GM12878 (cell line): ENCODE measurements at places on chromosomes 16 and 17. TPM values are rescaled to one million over a fixed set of nuclear protein-coding genes. Genes with fewer than 3 reads are reported as not detected.

DNA sequence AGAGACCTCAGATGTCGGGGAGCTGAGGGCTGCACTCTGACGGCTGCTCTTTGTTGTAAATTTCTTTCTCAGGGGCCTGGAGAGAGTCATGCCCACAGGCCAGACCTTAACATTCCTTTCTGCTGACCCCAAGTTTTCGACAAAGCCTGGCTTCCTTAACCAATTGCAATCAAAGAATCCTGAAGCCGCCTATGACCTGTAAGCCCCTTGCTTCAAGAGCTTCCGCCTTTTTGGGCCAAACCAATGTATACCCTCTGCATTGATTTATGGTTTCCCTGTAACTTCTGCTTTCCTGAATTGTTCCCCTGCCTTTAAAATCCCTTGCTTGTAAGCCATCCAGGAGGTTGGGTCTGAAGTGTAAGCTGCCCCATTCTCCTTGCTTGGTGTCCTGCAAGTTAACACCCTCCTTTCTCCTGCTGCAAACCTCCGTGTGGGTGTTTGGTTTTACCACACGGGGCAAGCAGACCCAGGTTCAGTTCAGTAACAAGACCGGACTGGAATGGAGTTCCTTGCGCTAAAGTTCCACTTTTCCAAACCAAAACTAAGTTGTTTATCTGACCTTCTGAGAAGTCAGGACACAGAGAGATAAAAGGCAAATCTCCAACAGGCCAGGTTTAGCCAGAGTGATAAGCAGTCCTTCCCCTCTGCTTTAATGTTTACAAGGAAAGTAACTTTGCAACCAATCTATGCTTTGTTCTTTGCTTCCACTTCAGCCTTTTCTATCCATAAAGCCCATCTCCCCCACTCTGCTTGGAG lies 141.6 kb downstream of the KCNJ12 start:
- no peak for DNase-seq

GRCh38 chr17:50642722-50643656 lies 8.3 kb downstream of the ABCC3 start:
- no peak for DNase-seq

Gene PDK2
- total RNA-seq: 14.2 and 16.1 TPM in 2 replicates

DNA sequence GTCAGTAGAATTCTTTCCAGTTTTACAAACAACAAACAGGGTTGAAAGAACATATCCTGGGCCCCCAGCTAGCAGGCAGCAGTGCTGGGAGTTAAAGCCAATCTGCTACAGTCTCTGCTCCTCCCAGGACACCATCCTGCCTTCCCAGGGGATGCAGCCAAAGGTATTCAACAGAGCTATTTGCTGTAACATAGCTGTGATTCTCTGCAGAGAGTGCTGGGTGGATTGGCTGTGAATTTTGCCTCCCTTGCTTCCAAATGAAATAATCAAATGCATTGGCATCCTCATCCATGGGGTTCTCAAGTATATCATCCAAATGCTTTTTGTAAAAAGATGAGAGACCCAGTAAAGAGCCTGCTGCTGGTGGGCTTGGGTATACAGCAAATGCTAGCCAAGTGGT lies 124.3 kb downstream of the NPIPB5 start:
- no peak for DNase-seq

GRCh38 chr17:27862004-27862403 lies 31.2 kb downstream of the LYRM9 start:
- DNase-seq: no peak

Gene TOB1
- total RNA-seq: 16.9 and 19.6 TPM in 2 replicates

Gene OR1F1
- total RNA-seq: not detected in 2 replicates

- DNase-seq: no peak
These were observed 230.7 kb downstream of the BCAS3 start for GRCh38 chr17:60908324-60908723.

Gene RNF222
- not detected in 2 replicates for total RNA-seq

- DNase-seq: no peak
These were observed 147.8 kb upstream of the RPL38 start for GRCh38 chr17:74055508-74056160.

Gene ACSM2A
- 0.21 TPM in 1 of 2 replicates, not detected in the other for total RNA-seq

- DNase-seq: no peak
These were observed 61.8 kb downstream of the SMG6 start for GRCh38 chr17:2241823-2242222.

DNA sequence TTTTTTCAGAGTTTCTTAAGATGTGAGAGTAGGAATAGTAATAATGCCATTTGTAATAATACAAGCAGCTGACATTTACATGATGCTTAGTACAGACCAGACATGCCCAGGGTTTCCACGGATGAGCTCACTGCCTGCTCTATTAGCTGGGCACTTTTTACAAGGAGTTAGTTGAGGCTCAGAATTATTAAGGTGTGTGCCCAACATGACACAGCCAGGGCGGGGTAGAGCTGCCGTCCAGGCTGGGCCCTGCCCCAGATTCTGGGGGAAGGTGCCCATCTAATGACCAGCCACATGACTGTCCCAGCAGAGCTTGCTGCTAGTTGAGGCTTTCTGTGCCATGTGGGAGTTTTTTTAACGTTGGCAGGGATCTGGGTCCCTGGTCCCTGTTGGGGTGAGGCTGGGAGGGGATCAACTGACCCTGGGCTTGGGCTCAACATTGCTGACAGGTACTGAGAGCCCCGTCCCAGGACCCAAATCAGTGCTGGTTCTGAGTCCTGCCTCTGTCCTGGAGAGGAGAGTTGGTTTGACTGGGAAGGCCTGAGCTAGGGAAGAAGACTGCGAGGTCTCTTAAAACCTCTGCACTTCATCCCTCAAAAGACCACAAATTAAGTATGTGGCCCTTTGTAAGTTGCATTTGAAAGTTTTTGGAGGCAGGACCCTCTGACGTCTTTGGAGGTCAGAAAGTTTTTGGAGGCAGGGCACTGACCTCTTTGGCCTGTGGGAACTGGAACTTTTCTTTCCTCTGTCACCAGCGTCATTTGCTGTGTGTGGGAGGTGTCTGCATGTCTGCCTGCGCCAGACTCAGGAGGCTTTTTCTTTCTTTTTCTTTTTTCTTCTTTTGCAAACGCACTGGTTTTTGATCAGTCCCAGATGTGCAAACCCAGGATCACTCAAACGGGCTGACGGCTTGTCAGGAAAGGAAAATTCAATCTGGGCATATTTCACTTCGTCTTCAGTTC lies 2.2 kb downstream of the CRISPLD2 start:
- DNase-seq: no peak

- DNase-seq: no peak
These were observed 12.5 kb downstream of the THUMPD1 start for GRCh38 chr16:20729141-20729540.

Gene NPIPB9
- 0.80 and 1.6 TPM in 2 replicates for total RNA-seq

GRCh38 chr17:7483255-7484066 lies 705 bp upstream of the POLR2A start:
- peak; percentile 54 for DNase-seq

Gene MYO15B
- 12.3 and 15.4 TPM in 2 replicates for total RNA-seq

DNA sequence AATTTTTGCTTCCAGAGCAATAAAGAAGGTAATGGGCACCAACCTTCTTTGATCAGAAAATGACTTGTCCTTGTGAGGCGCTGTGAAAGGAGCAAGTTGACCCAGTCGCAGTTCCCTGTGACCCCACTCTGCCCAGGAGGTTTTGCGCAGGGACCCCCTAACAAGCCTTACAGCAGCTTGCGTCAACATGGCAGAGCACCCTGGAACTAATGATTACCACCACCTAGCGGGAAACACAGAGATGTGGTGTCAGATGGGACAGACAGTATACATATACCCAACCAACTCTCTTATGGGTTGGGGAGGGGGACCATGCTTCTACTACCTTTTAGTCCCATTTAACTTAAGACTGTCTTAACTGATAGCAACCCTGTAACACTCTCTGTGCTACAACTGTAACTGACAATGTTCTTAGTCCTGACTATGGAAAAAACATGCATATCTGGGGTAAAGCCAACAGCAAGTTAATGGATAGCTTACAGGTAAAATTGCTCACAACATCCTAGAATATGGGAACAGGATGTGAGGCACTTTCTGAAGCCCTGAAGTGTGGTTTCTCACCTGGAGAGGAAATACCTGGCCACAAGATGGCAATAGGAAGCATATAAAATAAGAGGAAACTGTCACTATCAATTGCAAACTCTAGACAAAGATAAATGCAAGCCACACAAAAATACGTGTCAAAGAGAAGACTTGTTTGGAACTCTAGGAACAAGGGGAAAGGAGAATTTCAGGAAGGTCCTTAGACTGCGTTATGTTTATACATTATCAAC lies 3.0 kb downstream of the KARS1 start:
- no peak for DNase-seq

GRCh38 chr17:31752584-31752983 lies 106.5 kb downstream of the COPRS start:
- DNase-seq: no peak

Gene CASKIN1
- total RNA-seq: 0.33 and 0.53 TPM in 2 replicates

Gene OR2C1
- total RNA-seq: 0.21 TPM in 1 of 2 replicates, not detected in the other

- DNase-seq: no peak
These were observed 17.8 kb upstream of the RAPGEFL1 start for GRCh38 chr17:40159456-40159855.

Gene ASIC2
- not detected in 2 replicates for total RNA-seq

Gene TRPV3
- total RNA-seq: 3.6 and 5.2 TPM in 2 replicates

DNA sequence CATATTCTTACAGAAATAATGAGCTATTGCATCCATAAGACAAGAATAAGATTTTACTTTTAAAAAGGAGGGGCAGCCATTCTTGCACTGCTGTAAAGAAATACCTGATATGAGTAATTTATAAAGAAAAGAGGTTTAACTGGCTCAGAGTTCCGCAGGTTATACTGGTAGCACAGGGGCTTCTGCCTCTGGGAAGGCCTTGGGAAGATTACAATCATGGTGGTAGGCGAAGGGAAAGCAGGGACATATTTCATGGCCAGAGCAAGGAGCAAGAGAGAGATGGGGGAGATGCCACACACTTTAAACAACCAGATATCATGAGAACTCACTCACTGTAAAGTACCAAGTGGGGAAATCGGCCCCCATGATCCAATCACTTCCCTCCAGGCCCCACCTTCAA lies 20.9 kb upstream of the CSNK2A2 start:
- no peak for DNase-seq

Gene KRT34
- total RNA-seq: not detected in 2 replicates

DNA sequence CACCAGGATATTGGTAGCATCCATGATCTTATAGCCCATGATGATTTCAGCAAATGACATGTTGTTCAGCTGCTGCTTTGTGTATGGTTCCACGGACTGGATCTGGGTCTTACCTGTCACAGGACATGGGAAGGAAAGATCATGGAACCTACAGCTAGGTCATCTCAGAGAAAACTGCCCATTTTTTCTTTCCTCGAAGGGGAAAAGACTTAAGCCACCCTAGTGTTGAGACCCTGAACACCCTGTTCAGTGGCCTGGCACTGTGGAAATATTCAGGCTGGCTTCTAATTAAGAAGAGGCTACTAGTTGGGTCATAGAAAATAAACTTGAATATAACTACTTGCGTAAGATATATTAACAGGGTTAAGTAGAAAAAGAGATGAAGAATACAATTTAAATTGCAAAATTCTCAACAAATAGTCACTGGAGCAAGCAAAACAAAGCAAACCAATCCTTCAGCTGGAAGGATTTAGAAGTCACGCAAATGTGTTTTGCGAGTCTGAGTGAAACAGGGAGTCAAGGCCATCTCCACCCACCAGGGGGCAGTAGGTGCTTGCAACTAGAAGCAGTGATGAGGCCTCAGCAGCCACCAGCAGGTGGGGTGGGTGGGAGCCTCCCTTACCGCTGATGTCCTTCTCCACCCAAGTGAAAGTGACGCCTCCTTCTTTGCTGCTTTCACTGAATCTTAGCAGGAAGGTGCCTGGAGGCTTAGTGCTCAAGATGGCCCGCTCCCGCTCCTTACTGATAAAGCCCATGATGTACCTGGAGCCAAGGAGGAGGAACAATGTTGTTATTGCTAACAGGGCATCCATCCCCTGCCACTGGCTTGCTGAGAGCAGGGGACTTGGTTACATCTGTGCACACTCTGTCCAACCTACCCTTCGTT lies 34.3 kb downstream of the STAT5A start:
- DNase-seq: peak; percentile 61

DNA sequence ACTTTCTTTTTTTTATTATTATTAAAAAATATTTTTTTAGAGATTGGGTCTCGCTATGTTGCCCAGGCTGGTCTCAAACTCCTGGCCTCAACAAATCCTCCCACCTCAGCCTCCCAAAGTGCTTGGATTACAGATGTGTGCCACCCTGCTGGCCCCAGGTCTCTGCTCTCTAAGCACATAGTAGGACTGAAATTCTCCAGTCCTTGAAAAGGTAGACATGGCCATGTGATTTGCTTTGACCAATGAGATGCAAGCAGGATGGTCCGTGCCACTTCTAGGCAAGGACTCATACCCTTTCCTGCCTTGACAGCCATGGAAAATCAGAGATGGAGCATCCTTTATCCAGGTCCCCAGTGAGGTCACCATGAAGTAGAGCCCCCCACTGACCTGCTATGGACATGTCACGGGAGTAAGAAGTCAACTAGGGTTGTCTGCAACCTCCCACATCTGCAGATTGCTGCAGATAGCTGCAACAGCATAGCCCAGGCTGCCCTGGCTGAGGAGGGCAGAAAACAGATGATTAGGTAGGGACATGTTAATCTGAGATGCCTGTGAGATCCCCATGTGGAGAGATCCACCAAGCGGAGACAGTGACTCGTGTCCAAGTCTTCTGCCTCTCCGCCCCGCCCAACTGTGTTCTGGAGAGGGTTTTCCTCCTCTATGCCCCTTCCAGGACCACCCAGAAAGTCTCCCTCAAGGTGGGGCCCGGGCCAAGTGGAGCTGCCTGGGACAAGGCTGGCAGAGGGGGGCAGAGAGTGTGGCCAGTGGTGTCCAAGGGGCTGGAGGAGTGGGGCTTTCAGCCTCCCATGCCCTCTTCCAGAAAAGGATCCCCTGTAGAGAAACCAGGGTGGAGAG lies 11.0 kb downstream of the GSG1L start:
- no peak for DNase-seq

- DNase-seq: peak; percentile 79
These were observed at the start of gene PFAS for GRCh38 chr17:8248751-8249607. TSS of gene PFAS (plus strand) at chr17:8249289. CDS start at chr17:8253938, 4,649 bp downstream.

GRCh38 chr16:5490499-5490898 lies 392.9 kb upstream of the EEF2KMT start:
- no peak for DNase-seq

DNA sequence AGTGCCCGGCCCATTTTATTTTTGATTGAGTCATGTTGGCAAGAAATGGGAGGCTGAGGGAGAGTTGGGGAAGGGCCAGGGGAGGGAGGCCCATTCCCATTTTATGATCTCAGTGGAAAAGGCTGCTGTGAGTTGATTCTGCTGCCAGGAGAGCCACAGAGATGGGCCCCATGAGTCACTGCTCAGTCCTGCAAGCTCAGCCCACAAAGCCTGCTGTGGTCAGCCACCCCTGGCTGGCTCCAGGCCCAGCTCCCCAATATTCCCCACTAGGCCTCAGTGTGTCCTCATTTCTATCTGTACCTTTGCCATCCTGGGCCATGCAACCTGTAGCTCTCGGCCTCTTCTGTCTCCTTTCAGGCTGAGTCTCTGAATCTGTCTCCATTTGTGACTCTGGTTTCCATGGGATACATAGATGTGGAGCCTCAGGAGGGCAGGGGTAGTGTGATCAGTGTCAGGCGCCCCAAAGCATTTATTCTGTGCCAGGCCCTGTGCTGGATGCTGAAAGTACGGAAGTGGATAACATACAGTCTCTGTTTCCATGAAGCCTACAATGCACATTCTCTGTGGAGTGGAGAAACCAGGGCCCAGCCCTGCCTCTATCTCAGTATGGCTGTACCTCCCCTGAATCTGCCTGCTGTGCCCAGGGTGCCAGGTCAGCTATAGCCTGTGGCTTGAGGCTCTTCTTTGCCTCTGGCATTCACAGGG lies 1.9 kb upstream of the PLEKHG4 start:
- no peak for DNase-seq

GRCh38 chr16:69563605-69564580 lies 1.9 kb upstream of the NFAT5 start:
- peak; percentile 93 for DNase-seq

Gene KRT9
- not detected in 2 replicates for total RNA-seq

Gene DHRS7C
- not detected in 2 replicates for total RNA-seq

GRCh38 chr16:89829630-89830437 lies 1.6 kb downstream of the SPIRE2 start:
- DNase-seq: no peak
